Upper lobe of right lung (tissue), 1 donor: ENCODE measurements at places on chromosomes 7 and 10.

GRCh38 chr10:98511876-98512275 is 65.1 kb upstream of the HPS1 start:
- DNase-seq = no peak

- no peak for DNase-seq
Measured at GRCh38 chr10:73847031-73847430, 27.3 kb downstream of the CAMK2G start.

DNA sequence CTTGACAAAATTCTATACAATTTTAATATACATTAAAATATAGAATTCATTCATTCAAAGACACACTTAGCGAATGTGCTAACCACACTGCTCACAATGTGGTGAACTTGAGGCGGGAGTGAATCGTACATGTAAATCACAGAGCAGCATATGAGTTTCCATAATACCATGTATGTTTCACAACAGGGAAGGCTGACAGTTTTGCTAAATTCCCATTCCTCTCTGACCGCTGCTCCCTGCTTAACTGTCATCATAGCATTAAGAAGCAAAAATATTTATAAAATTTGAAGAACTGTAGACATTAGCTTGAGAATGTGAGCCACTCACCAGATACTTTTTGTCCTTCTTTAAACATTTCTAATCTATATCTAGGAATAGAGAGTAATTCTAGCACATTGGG is 763.3 kb downstream of the MAGI2 start:
- no peak for DNase-seq

- DNase-seq = no peak
Measured at GRCh38 chr10:102710609-102711008, 3.6 kb downstream of the ARL3 start.

GRCh38 chr10:91798649-91799611 is 704 bp downstream of the TNKS2 start:
- DNase-seq = peak; percentile 77

GRCh38 chr7:155257482-155258225 is 40.0 kb upstream of the INSIG1 start:
- DNase-seq = no peak

DNA sequence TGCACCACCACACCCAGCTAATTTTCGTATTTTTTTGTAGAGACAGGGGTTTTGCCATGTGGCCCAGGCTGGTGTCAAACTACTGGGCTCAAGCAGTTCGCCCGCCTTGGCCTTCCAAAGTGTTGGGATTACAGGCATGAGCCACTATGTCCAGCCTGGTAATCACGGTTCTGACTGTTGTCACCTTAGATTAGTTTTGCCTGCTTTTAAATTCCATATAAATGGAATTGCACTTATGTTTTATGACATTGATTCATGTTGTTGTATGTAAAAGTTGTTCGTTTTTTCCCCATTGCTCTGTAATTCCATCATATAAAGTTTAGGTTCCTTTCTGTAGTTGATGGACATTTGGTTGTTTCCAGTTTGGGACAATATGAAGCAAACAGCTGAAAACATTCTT is 106.0 kb downstream of the CAMK1D start:
- DNase-seq = no peak
